ENCODE measurements at places on chromosomes 3 and 15.

- DNase-seq: no peak
Observed at GRCh38 chr3:163422671-163423070, 1655.6 kb downstream of the SI start.

- DNase-seq: no peak
Observed at GRCh38 chr15:64870353-64870752, 28.6 kb downstream of the PLEKHO2 start.

GRCh38 chr3:74603292-74603691 lies 11.2 kb downstream of the CNTN3 start:
- DNase-seq: no peak

DNA sequence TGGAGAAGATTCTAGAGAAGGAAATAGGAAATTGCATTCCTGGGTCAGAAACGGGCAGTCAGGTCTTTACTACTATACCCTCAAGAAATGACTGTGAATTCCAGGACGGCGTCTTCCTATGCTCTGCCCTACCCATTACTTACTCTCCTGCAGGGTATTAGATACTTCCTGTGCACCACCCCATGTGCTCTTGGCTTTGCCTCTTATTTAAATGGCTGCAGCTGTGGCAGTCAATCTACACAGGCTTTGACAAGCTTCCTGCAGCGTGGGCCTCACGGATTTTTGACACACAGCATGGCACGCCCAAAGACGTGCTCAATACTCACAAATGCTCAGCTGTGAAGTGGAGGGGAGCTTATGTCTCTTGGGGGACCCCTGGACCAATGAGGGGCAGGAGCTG lies 206.1 kb downstream of the SV2B start:
- no peak for DNase-seq

DNA sequence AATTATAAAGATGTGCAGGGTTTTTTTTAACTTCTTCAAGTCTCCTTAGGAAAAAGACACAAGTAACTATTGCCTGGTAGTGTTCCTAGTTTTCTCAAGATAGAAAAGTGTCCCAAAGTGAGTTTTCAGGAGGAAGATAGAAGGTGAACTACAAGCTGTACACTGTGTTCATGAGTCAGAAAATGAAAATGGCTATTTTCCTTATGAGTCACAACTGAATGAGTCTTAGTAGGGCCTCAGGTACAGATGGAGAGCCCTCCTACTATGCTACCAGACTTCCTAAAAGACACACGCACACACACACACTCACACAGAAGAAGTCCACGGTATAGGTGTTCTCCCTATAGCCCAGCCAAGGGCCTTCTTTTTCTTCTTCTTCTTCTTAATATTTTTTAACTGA lies 3.1 kb downstream of the MYO1E start:
- DNase-seq: no peak

GRCh38 chr3:190973771-190974170 lies 111.3 kb upstream of the GMNC start:
- DNase-seq: no peak

DNA sequence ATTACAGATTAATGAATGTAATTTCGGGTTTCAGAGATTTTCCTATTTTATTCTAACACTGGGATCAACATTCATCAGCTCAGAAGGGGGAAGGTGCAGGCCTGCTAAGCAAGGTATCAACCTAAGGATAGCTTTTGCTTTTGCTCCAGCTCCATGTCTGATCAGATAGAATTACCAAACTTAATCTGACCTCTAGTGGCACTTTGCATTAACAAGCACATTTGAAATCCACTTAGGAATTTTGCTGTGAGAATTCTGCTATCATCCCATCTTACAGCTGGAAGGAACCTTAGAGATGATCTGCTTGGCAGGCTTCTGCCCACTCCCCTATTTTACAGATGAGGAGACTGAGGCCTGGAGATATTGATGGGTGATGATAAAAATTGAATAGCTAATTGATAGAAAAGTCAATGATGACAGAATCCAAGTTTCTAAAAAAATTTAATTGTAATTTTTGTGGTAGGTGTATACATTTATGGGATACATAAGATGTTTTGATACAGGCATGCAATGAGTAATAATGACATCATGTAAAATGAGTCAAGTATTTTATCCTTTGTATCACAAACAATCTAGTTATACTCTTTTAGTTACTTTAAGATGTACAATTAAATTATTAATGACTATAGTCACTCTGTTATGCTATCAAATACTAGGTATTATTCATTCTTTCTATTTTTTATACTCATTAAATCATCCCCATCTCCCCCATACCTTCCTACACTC lies 209.2 kb upstream of the ZPLD1 start:
- DNase-seq: no peak

DNA sequence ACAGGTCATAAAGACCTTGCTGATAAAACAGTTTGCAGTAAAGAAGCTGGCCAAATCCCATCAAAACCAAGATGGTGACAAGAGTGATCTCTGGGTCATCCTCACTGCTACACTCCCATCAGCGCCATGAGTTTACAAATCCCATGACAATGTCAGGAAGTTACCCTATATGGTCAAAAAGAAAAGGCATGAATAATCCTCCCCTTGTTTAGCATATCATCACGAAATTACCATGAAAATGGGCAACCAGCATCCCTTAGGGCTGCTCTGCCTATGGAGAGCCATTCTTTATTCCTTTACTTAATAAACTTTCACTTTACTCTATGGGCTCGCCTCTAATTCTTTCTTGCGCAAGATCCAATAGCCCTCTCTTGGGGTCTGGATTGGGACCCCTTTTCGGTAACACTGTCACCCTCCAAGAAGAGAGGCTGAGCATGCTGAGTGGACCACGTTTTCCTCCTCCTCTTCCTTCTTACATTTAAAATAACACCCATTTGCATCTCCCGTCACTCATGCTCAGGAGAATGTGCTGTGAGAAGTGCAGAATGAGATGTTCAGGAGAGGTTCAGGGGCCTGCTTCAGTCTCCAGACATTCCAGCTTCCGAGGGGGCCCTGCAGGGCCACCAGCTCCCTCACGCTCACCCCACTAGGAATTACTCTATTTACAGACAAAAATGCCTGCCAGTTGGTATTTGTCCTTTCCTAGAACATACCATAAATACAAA lies 47.3 kb downstream of the NSMCE3 start:
- no peak for DNase-seq

DNA sequence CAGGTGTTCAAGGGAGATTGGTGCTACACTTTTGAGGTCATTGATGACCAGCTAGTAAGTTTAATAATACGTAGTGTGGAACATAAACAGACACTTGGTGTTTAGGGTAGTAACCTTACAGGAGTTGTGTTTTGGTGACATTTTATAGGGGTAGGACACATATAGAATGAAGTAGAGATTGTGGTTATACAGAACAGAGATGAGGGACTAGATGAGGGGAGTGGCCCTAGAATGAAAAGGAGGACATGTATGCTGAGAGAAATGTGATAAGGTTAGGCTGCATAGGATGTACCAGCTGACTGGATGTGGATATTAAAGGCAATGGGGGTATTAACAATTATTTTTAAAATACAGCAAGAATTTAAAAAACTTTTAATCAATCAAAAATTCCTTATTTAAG lies 8.0 kb downstream of the MBNL1 start:
- no peak for DNase-seq

- no peak for DNase-seq
Observed at GRCh38 chr3:190101320-190102011, 19.2 kb downstream of the P3H2 start.

GRCh38 chr3:112321867-112322652 lies 10.9 kb upstream of the CD200 start:
- no peak for DNase-seq

DNA sequence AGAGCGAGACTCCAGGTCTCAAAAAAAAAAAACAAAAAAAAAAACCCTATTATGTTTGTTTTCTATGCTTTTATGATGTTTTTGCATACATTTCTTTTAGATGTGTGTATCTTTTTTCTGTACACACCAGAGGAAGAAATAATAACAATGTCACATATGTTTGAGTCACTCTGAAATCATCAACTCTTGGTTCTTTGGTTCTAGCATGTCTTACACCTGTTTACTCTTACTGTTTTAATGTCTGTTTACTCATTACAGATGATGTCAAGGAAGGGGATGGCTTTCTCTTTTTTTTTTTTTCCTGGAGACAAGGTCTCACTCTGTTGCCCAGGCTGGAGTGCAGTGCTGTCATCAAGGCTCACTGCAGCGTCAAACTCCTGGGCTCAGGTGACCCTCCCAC lies 24.1 kb downstream of the RHOA start:
- no peak for DNase-seq

Data from tibial artery (tissue), 4 donors.